ENCODE measurements at places on chromosomes 13 and 19.

- DNase-seq = no peak
Observed at GRCh38 chr19:1146412-1146699, 27.7 kb downstream of the SBNO2 start.

- no peak for DNase-seq
Observed at GRCh38 chr19:13097463-13098258, 5.0 kb downstream of the LYL1 start.

GRCh38 chr13:45885194-45885593 is 33.6 kb upstream of the SIAH3 start:
- DNase-seq = no peak

- no peak for DNase-seq
Observed at GRCh38 chr19:10286803-10287737, at the start of gene ICAM4. Gene ICAM4 (plus strand): TSS chr19:10286955. CDS start chr19:10287013, 58 bp downstream.

DNA sequence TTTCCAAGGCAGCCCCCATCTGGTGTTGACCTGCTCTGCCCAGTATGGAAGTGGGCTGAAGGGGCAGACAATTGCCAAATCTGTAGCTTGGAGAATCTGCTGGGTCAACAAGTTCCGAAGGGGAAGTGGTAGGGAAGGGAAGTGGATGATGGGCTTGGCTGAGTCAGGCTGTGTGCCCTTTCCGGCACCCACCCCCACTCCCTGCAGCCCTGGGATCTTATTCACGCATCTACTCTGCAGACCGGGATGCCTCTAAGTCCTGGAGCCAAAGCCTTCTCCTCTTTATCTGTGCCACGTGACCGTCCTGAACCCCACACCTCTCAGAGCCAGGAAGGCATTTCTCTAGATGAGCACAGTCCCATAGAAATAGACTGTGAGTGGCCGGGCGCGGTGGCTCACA is 7.5 kb upstream of the C5AR2 start:
- no peak for DNase-seq

DNA sequence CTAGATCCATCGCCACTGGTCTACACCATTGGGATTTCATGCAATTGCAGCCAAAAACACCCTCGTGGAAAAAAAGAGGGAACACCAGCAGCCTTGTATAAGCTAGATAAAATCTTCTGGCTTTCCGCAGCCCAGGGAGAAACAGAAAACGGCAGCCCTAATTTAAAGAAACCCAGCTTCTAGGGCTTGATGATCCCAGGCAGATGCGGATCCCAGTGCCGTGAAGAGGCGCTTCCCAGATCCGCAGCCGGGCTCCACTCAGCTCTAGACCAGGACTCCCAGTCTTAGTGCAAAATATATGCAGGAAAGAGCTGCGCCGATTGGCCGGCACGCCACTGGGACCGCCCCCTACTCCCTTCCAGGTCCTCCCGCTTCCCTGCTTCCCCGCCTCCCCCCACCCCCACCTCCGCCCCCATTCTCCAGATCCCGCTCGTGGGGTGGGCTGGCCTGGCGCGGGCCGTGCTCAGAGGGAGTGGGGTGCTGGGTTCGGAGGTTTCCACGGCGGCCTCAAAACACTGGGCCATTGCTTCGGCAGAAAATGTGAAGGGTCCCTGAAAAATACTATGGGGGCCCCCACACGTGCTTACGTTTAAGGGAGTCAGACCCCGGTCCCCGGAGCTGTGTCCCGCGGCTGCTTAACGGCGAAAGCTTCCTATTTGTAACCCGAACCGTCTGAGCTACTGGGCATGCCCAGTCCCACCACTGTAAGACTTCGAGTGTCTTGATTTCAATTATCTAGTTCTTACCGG is 63.1 kb downstream of the SERP2 start:
- DNase-seq = peak; percentile 21

GRCh38 chr13:99425485-99426341 is 75.6 kb upstream of the TM9SF2 start:
- DNase-seq = no peak

DNA sequence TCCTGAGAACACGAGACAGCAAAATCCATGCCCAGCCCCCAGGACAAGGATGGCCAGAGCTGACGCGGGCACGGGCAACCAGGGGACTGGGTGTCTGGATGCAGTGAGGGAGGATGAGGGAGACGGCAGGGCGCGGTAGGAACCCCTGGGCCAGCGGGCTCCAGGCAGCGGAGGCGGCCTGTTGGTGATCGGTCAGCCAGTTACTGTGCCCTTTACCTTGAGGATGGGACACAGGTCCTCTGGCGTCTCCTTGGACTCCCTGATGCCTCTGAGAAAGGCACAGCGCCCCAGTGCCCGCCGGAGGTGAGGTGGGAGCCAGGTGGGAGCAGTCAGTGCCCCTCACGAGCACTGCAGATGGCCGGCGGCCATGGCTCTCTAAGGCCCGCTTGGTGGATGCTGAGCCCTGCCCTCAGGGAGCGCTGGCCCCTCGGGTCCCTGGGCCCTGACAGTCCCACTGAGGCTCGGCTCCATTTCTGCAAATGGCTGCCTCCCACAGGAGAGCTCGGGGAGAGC is 31.2 kb downstream of the C13orf46 start:
- DNase-seq = no peak

GRCh38 chr13:48414501-48414900 is 1.6 kb upstream of the LPAR6 start:
- no peak for DNase-seq

DNA sequence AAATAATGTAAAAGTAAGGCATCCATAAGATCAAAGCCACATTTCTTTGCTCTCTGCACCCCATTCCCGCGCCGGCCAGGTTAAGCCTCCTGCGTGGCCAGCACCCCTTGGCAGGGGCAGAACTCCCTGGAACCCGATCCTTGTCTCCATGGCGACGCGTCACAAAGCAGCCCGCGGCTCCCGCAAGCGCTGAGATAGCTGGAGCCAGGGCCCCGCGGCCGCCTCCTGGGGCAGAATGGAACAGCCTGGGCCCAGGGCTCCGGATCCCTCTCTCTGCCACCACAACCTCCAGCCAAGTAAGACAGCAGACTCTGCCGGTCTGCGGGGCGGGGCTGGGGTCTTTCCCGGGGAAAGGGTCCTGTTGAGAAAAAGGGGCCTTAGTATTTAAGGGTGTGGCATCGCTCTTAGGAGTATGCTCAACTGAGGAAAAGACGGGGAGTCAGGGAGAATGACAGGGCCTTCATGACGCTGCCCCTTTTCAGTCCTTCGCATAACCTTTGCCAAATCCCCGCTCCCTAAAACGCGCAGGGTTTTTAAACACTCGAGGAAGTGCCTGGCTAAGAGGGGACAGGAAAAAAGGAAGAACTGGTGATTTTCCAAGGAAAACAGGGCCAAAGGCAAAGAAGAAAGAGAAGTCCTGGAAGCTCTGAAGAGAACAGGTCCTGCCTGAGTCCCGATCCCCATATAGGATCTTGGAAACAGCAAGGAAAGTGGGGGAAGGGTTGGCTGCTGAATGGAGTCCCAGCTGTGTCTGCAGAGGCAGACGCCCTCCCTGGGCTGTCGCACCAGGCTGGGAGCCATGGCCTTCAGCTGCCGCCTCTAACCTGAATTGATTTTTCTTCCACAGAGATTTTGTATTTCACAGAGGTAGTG is at the start of gene TEX26:
Gene TEX26 (plus strand): TSS at position 176 of the 873 bp plus-strand sequence. CDS start 60 bp downstream, at position 236.
- DNase-seq = no peak

DNA sequence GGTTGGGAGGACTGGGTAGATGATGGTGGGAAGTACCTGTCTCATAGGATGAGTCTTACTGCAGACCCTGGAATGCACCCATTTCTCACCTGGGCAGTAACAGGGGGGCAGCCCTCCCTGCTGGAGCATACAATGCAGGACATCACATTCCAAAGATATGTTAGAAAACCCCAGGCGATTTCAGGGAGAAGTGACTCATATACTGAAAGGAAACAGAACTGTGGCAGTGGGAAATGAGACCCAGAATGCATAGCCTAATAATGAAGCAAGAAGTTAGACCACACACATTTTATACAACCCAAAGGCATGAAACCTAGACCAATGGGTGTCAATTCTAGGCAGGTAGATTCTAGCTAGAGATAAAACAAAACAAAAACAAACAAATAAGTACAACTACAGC is 402.7 kb downstream of the IRS2 start:
- no peak for DNase-seq

DNA sequence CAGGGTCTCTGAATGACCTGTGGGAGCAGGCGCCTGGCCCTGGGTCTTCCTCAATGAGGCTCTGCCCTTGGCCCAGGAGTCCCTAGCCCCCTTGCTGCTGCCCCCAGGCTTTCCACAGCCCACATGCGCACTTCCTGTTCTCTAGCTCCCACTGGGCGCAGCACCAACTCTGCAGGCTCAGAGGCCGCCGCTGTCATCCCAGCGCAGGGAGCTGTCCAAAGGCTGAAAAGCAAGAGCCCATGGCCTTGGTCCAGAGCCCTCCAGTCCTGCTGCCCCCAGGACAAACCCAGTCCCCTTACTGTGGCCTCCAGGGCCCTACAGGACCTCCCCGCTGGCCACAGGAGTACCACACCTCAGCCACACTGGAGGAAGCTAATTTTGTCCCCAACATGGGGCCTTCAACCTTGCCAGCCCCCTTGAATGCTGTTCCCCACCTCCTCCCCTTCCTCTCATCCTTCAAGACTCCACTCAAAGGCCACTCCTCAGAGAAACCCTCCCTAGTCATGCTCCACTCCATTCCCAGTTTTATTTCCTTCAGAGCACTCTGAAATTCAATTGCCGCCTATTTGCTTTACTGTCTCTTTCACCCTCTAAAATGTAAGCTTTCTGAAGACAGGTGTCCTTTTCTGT is 8.0 kb upstream of the POU2F2 start:
- DNase-seq = no peak

- DNase-seq = no peak
Observed at GRCh38 chr13:40074338-40074737, 418.9 kb downstream of the COG6 start.

DNA sequence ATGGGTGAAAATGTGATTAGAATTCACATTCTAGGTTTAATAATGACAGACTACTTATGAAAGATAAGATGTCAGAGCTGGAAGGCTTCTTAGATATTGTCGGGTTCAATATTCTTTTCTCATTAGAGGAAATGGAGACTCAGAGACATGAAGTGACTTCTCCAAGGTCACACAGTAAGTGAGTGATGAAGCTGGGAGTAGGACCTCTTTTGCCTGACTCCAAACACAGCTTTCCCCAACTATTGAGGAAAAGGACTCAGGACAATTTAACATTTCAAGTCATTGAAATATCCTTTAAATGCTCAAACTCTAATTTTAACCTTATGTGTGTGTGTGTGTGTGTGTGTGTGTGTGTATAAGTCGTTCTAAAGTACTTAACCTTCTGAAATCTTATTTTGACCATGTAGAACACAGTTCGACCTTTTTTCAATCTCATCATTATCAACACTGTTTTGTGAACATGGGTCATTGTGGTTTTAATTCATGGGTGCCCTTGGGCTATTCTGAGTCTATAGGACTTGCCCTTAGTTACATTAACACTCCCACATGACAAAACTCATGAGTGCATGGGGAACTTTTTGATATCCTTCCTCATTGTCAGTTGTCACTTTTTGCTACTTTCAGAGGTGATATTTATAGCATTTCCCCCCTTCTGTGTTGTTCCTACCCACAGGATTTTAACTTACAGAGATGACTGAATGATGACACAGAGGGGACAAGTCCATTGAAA is 53.0 kb downstream of the LRCH1 start:
- no peak for DNase-seq

DNA sequence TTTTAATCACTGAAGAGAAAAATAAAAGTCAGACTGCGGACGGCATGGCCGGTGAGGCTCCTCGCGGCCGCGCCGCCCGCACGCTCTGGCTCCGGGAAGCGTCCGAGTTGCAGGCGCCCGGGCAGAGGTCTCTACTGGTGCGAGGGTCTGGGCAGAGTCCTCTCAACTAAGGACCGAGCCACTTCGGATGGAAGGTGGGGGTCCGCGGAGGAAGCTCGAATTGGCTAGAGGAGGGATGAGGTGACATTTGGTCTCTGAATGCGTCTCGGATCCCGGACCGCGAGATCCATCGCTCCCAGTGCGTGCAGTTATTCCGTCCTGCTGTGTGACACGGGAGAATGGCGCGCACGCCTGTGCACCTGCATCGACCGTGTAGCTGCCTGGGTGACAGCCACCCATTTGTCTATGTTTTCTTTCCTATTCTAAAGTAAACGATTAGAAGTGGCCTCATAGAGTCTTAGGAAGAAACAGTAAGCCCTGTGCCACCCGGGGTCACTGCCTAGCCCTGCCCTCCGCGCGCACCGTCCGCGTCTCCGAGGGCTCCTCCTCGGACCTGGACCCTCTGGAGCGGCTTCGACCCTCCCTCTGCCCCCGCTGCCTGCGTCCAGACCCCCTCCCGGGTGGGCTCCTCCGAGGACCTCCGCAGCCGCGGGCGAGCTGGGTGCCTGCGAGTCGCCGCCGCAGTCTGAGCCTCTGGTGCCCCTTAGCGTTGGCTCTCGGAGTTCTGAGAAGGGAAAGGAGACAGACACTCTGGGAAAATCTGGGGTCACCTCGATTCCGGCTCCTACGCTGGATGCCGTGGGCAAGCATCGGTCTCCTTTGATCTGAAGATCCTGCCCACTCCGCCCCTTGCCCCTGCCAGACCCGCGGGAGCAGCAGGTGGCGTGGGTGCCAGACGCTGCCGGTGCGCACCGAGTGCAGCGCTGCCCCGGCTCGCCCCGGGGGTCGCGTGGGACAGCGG is 347.4 kb downstream of the LIG4 start:
- DNase-seq = no peak

- no peak for DNase-seq
Observed at GRCh38 chr19:39335168-39335548, 685 bp downstream of the GMFG start.

DNA sequence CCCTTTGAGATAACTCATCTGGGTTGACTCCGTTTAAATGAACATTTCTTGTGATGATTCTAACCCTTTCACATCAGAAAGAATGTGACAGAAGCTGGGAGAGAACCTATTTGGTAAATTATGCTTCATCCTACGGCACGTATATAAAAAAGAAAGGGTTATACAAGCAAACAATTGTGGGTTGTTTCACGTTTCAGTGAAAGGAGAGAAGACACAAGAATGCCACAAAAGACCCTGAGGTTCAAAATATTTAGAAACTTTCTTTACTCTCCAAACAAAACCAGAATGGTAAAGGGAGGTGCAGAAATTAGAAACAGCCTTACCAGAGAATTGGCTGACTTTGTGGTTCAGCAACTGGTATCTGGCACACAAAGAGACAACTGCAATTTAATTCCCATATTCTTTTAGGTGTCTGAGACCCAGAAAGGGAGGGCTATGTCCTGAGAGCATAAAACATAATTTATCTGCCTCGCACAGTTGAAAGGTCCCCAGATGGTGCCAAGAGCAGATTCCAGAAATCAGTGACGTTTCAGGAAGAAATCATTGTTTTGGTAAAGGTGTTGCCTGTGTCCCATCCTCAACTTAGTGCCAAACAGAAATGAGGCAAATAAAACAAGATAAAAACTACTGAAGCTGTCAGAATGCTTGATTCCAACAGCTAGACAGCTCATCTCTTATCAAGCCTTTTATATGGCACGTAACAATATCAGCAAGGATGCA is 361.4 kb downstream of the EFNB2 start:
- DNase-seq = no peak
